ENCODE measurements at places on chromosomes 13 and 19.

GRCh38 chr19:1862068-1862423 lies 1.3 kb downstream of the KLF16 start:
- DNase-seq, result no peak

- DNase-seq, result no peak
Measured at GRCh38 chr13:34738254-34738992, 203.6 kb upstream of the NBEA start.

- DNase-seq, result no peak
Measured at GRCh38 chr19:31139871-31140505, 209.2 kb downstream of the TSHZ3 start.

DNA sequence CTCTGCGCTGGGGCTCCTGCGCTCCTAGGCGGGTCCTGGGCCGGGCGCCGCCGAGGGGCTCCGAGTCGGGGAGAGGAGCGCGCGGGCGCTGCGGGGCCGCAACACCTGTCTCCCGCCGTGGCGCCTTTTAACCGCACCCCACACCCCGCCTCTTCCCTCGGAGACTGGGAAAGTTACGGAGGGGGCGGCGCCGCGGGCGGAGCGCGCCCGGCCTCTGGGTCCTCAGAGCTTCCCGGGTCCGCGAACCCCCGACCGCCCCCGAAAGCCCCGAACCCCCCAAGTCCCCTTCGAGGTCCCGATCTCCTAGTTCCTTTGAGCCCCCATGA lies at the start of gene GJB2:
GJB2 (minus strand) TSS at position 103 of the 326 bp plus-strand sequence. CDS start 3,357 bp downstream, outside the sequence.
- no peak for DNase-seq

All from SW480 (cell line).